ENCODE measurements at places on chromosomes 2 and 18.

- no peak for DNase-seq
These were observed 1235.3 kb upstream of the ZEB2 start for GRCh38 chr2:145755019-145755837.

GRCh38 chr2:218501665-218502064, 66.5 kb downstream of the USP37 start:
- DNase-seq, result no peak

- no peak for DNase-seq
These were observed 270.4 kb upstream of the TMEFF2 start for GRCh38 chr2:192465141-192465540.

GRCh38 chr2:229044581-229044980, 226.5 kb downstream of the PID1 start:
- DNase-seq, result no peak

GRCh38 chr2:135074216-135074615, 22.1 kb downstream of the RAB3GAP1 start:
- no peak for DNase-seq

GRCh38 chr2:236321415-236321814, 57.2 kb upstream of the ASB18 start:
- no peak for DNase-seq
